Activated CD4-positive, alpha-beta T cell treated with anti-CD3 and anti-CD28 coated beads, Interleukin-2, amount 50 U/mL, for 48 hours (primary cell): ENCODE measurements at places on chromosomes 5 and 9.

DNA sequence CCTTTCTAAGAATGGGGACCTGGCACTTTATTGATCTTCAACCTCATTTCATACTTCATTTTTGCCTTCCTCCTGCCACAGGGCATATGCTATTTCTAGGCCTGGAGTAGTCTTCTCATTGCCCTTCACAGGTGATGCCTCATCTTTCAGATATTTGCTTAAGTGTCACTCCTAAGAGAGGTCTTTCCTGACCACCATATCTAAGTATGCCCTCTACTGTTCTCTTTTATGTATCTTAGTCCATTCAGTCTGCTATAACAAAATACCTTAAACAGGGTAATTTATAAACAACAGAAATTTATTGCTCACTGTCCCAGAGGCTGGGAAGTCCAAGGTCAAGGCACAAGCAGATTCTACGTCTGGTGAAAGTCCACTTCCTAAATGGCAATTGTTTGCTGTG, 99.1 kb downstream of the ADAMTS6 start:
- no peak for DNase-seq

GRCh38 chr9:37395229-37395628, 27.3 kb upstream of the GRHPR start:
- no peak for DNase-seq

DNA sequence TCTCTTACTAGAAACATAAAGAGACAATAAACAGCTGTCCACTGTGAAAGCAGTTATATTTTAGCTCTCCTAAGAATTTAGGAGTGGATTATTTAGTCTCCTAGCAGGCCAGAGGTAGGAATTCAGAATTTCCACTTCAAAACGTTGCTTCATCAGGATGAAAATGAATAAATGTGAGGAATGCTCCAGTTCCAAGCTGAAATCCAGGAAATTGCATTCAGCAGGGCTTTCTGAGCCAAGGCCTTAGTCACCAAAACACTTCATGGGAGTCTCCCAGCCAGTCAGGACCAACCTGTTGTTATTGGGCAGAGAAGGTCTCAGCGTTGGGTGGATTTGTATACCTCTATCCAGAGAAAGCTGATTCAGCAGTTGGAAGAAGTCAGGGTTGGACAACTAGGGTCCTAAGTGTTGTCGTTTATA, 1040.3 kb downstream of the TLE1 start:
- no peak for DNase-seq

DNA sequence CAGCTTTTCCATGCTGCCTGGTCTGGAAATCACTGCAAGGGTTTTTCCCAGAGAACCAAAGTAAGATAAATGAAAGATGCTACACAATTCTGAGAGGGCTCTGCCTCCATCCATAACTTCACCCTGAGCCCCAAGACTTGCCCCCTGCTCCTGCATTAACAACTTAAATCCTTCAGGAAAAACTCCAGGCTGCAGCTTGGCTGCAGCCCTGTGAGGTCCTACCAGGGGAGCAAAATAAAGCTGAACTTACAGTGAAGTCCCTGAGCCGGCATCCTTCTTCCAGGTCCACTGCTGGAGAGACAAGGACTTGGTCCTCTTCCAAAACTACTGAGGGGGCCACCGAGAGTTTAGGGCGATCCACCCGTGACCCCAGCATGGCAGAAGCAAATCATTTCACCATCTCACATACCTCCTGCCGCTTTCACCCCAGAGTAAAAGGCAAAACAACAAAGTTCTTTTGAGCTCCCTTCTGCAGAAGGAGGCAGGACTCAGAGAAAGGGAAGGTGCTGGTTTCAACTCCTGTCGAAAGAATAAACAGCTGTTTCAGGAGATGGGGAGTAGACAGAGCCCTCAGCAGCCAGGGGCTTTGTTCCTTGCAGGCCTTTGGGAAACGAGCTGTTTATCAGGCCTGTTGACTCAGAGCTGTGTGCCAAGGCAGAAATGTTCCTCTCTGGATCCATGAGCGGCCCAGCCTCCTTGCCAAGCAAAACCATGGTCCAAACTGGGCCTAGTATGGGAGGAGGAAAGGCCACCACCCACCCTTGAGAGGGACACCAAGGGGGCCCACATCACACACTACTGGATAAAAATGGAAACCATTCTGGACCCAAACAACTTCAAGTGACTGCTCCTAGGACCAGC, 20.6 kb downstream of the GGTA1 start:
- no peak for DNase-seq

DNA sequence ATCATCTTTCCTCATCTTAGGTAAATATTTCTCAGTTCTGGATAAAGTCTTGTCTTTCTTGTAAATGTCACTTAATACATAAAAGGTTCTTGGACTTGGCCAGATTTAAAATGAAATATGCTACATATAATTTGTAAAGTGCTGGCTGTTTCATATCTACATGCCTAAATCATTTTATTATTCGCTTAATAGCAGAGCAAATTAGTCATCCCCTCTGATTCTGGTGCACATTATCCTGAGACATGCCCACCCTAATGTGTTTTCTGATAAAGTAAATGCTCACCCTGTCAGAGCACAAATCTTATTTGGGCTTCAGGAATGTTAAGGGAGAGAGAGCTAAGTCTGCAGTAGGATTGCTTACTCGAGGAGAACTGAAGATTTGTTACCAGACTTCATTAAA, 166.5 kb upstream of the IZUMO3 start:
- DNase-seq: no peak
